ENCODE measurements at places on chromosomes 16 and 17. TPM values are rescaled to one million over a fixed set of nuclear protein-coding genes. Genes with fewer than 3 reads are reported as not detected.

- H3K27ac ChIP-seq = no peak overlapping the region
- DNase-seq = no peak
- H3K4me3 ChIP-seq = no peak overlapping the region
- H3K27me3 ChIP-seq = no peaks in the 10 kb centered on the region
- peaks cover 6% of the 10 kb centered on the region for H3K4me1 ChIP-seq
These were observed 48.4 kb upstream of the ALDH3A1 start for GRCh38 chr17:19796457-19796856.

GRCh38 chr16:22296225-22297113, 740 bp upstream of the POLR3E start:
- no peak for DNase-seq
- peaks cover 20% of the 10 kb centered on the region for H3K36me3 ChIP-seq
- H3K4me3 ChIP-seq = peak overlapping the region; percentile 91
- no peaks in the 10 kb centered on the region for H3K27me3 ChIP-seq

DNA sequence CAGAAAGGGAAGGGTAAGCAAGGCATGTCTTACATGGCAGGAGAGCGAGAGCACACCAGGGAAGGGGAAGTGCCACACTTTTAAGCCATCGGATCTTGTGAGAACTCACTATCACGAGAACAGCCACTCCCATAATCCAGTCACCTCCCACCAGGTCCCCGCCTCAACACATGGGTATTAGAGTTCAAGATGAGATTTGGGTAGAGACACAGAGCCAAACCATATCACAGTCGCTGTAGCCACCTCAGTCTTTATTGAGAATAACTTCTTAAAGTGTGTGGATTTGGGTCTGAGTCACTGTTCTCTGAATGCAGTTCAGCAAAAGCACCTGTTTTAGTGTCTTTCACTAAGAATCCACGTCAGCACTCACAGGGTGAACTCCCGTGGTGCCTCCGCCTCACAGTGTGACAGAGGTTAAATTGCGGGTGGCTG, 195.2 kb upstream of the CHMP6 start:
- no peak for DNase-seq
- H3K27me3 ChIP-seq = no peaks in the 10 kb centered on the region
- H3K36me3 ChIP-seq = peaks cover 54% of the 10 kb centered on the region
- H3K4me1 ChIP-seq = peaks cover 36% of the 10 kb centered on the region
- peak overlapping the region; percentile 21 for H3K27ac ChIP-seq

DNA sequence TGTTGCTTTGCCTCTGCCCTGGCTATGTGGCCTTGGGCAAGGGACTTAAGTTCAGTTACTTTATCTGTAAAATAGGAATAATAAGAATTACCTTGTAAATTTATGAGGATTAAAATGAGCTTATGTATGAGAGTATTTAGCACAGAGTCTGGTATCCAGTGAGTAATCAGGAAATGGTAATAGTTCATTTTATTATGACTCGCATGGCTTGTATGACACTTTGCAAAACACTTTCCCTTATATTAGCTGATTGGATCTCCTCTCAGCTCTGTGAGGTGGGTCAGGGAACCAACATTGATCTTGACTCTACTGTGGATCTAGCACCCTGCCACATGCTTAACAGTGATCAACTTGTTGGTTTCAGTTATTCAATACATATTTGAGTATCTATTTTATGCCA, 8.3 kb upstream of the CDH3 start:
- peaks cover 16% of the 10 kb centered on the region for H3K27me3 ChIP-seq
- no peaks in the 10 kb centered on the region for H3K36me3 ChIP-seq
- no peak overlapping the region for H3K27ac ChIP-seq
- H3K4me3 ChIP-seq = no peak overlapping the region
- H3K4me1 ChIP-seq = peaks cover 1% of the 10 kb centered on the region
- DNase-seq = no peak

The PHOSPHO1 gene
- not detected for total RNA-seq

DNA sequence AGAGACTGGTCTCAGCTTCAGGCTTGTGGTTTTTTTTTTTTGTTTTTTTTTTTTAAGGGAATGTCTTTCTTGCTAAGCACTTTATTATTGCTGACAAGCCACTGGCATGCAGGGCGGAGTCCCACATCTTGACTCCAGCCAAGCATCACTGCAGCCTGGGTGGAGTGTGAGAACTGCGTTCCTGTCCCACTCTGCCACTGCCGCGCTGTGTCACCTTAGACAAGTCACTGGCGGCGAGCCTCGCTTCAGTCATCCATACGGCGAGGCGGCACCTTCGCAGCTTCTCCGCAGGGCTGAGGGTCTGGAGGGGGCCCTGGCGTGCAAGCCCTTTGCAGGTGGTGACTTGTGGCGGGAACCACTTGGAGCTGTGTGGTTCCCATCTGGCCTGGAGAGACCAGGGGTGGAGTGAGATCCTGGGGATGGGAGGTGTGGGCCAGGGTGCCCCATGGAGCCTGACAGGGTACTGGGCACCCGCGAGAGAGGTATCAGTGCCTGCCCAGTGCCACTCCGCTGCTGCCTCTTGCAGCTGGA, 99.1 kb upstream of the CIBAR2 start:
- H3K27me3 ChIP-seq = no peaks in the 10 kb centered on the region
- H3K27ac ChIP-seq = no peak overlapping the region
- no peaks in the 10 kb centered on the region for H3K36me3 ChIP-seq
- H3K4me3 ChIP-seq = no peak overlapping the region
- no peaks in the 10 kb centered on the region for H3K4me1 ChIP-seq

The ADPRM gene
- total RNA-seq = 15.3 TPM

The EPX gene
- not detected for total RNA-seq

DNA sequence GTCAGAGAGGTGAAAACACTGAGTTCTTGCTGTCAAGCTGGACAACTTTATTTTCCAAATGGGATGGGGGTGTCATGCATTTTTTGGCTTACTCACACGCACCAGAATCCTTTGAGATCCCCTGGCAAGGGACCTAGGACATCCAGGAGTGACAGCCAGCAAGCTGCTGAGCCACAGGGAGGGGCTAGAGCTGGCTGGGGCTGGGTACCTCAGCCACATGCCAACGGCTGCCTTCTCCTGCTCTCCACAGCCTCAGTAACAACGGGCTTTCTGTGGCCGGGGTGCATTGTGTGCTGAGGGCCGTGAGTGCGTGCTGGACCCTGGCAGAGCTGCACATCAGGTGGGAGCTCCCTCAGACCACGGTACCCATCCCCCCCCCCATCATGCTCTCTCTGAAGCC, 47.6 kb downstream of the NLRC5 start:
- H3K36me3 ChIP-seq = peaks cover 83% of the 10 kb centered on the region
- no peaks in the 10 kb centered on the region for H3K27me3 ChIP-seq
- H3K4me3 ChIP-seq = no peak overlapping the region

The GP1BA gene
- not detected for total RNA-seq

- peaks cover 2% of the 10 kb centered on the region for H3K27me3 ChIP-seq
- H3K4me1 ChIP-seq = no peaks in the 10 kb centered on the region
- no peak overlapping the region for H3K27ac ChIP-seq
- H3K4me3 ChIP-seq = no peak overlapping the region
These were observed 154.2 kb downstream of the MRM1 start for GRCh38 chr17:36755586-36755985.

The GRB7 gene
- total RNA-seq = 0.40 TPM

The IL17C gene
- 0.23 TPM for total RNA-seq

DNA sequence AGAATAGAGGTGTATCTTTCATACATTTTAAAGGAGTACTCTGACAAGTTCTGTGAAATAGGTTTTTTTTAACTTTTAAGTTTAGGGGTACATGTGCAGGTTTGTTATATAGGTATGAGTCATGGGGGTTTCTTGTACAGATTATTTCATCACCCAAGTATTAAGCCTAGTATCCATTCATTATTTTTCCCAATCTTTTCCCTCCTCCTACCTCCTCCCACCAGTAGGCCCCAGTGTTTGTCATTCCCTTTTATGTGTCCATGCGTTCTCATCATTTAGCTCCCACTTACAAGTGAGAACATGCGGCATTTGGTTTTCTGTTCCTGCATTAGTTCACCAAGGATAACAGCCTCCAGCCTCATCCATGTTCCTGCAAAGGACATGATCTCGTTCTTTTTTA, 175.5 kb downstream of the CYB561 start:
- no peak overlapping the region for H3K27ac ChIP-seq
- no peak overlapping the region for H3K4me3 ChIP-seq
- no peaks in the 10 kb centered on the region for H3K36me3 ChIP-seq

The LPO gene
- total RNA-seq = not detected

GRCh38 chr16:66878067-66878466, 2.2 kb upstream of the PDP2 start:
- peaks cover 65% of the 10 kb centered on the region for H3K4me1 ChIP-seq
- no peaks in the 10 kb centered on the region for H3K27me3 ChIP-seq
- peak overlapping the region; percentile 64 for H3K27ac ChIP-seq
- peaks cover 9% of the 10 kb centered on the region for H3K36me3 ChIP-seq
- H3K4me3 ChIP-seq = no peak overlapping the region
- peak; percentile 57 for DNase-seq

DNA sequence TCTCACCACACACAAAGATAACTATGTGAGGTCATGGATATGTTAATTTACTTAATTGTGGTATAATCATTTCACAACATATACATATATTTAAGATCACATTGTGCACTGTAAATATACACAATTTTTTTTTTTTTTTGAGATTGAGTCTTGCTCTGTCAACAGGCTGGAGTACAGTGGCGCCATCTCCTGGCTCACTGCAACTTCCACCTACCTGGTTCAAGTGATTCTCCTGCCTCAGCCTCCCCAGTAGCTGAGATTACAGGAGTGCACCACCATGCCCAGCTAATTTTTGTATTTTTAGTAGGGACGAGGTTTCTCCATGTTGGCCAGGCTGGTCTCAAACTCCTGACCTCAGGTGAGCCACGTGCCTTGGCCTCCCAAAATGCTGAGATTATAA, 11.5 kb upstream of the PRSS54 start:
- DNase-seq = peak; percentile 58
- H3K36me3 ChIP-seq = no peaks in the 10 kb centered on the region
- no peak overlapping the region for H3K4me3 ChIP-seq
- no peak overlapping the region for H3K27ac ChIP-seq

- H3K36me3 ChIP-seq = no peaks in the 10 kb centered on the region
- no peaks in the 10 kb centered on the region for H3K4me1 ChIP-seq
- DNase-seq = no peak
- no peak overlapping the region for H3K4me3 ChIP-seq
- no peak overlapping the region for H3K27ac ChIP-seq
These were observed 190.6 kb upstream of the HS3ST3A1 start for GRCh38 chr17:13792314-13792713.

GRCh38 chr17:50565402-50566350, 5.2 kb downstream of the CACNA1G start:
- H3K4me1 ChIP-seq = peaks cover 6% of the 10 kb centered on the region
- H3K4me3 ChIP-seq = no peak overlapping the region
- DNase-seq = no peak
- no peak overlapping the region for H3K27ac ChIP-seq
- peaks cover 52% of the 10 kb centered on the region for H3K27me3 ChIP-seq
- H3K36me3 ChIP-seq = no peaks in the 10 kb centered on the region

GRCh38 chr17:82787081-82787848, 35.4 kb downstream of the TBCD start:
- no peak overlapping the region for H3K4me3 ChIP-seq
- H3K36me3 ChIP-seq = peaks cover 13% of the 10 kb centered on the region
- no peaks in the 10 kb centered on the region for H3K27me3 ChIP-seq
- no peak for DNase-seq
- H3K4me1 ChIP-seq = peaks cover 7% of the 10 kb centered on the region

- H3K4me1 ChIP-seq = peaks cover 40% of the 10 kb centered on the region
- peaks cover 14% of the 10 kb centered on the region for H3K27me3 ChIP-seq
- H3K27ac ChIP-seq = no peak overlapping the region
- H3K36me3 ChIP-seq = no peaks in the 10 kb centered on the region
These were observed 2.5 kb upstream of the STARD3 start for GRCh38 chr17:39634384-39634871.

DNA sequence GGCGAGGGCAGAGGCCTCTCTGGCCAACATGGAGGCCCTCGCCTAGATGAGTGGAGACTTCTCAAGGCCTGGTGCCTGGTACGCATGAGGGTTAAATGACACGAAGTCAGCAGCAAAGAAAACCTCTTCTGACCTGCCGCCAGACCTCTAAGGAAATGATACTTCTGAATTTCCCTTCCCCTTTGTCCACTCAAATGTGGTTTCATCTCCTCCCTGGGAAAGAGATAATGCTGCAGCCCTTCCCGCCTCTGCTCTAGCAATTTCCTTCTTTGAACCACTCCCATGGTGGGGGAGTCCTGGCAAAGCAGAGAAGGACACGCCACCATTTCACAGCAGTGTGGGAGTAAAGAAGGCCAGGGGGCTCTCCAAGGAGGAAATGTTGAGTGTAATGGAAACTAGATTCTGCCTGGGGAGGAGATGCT, 65.7 kb upstream of the BCAR1 start:
- H3K4me3 ChIP-seq = no peak overlapping the region
- DNase-seq = no peak
- H3K27ac ChIP-seq = no peak overlapping the region
- H3K4me1 ChIP-seq = peaks cover 16% of the 10 kb centered on the region

DNA sequence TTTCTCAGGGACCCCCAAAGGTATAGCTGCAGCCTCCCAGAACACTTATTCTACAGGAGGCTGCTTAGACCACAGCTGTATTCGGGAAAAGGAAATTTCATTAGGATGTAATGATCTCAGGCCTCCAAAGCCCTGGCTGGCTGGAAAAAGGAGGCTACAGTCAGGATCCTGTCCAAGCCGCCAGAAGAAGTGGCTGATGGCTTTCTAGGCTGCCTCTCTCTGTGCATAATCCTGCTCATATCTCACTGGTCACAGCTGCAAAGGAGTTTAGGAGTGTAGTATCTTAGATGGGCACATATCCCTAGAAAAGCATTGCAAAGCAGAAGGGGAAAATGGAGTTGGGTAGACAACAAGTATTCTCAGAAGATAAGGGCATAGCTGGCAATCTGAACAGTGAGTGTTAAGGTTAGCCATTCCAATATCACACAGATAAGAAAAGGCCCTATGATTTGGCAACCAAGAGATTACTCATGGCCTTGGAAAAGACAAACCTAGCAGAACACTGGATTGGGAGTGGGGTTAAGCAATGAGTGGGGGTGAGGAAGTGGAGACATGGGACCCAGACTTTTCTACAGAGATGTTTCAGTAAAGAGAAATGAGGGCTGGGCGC, 26.0 kb upstream of the PRKCA start:
- no peak for DNase-seq
- no peaks in the 10 kb centered on the region for H3K4me1 ChIP-seq
- H3K27me3 ChIP-seq = no peaks in the 10 kb centered on the region
- no peak overlapping the region for H3K27ac ChIP-seq
- H3K36me3 ChIP-seq = no peaks in the 10 kb centered on the region

Data from activated CD4-positive, alpha-beta memory T cell treated with anti-CD3 and anti-CD28 coated beads, Interleukin-2, amount 10 ng/mL, durations not matched to agents 7 days and 5 days (primary cell).